ENCODE measurements at places on chromosomes 2 and 18.

DNA sequence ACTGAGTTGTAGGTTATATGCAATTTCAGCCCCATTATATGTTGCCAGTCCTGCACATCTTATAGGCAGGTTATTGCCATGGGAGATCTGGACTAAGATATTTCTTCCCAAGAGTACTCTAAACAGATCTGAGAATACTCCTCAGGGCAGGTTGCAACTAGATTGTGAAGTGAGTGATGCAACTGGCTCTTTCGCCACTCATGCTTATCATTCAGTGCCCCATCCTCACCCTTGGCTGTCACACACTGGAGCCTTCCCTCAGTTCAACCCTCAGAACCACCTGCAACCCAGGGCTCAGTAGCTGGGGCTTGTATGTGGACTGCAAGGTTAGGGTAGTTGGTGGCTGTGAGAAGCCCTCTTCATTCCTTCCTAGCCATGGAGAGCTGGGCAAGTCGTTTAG, 14.1 kb downstream of the MERTK start:
- no peak for DNase-seq

GRCh38 chr18:69257861-69258458, 142.7 kb upstream of the DOK6 start:
- no peak for DNase-seq

GRCh38 chr2:218077464-218078216, 8.6 kb downstream of the RUFY4 start:
- no peak for DNase-seq

DNA sequence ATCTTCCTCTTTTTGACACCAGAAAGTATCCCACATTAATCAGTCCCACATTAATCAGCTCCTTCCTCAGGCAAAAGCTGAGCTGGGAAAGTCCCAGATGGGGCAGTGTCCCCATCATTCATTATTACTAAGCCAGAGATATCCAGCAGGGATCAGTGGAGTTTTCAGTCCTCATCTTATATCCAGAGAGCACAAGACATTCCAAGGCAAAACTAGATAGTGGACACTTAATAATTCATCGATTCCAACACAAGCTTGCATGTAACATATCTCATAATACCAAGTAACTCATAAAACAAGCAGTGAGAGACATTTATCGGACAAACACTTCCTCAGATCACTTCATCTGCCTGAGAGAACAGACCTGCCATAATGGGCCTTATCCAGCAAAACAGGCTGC, 53.1 kb downstream of the MCFD2 start:
- no peak for DNase-seq

DNA sequence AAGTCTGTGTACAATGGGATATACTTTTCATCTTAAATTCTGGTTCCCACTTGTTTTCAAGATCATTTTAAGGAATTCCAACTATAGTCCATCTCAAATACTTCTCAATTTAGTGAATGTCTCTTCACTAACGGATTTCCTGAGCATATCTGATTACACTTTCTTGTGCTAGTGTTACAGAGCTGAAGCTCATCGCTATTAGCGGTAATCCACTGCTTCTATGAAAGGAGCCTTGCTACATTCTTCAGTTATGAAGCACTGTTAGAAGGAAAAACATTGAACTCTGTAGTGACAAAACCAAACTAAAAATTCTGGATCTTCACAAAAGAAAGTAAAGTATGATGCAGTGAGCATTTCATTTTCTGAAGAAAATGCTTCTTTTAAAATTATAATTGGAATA, 72.0 kb downstream of the AGPS start:
- no peak for DNase-seq

- no peak for DNase-seq
Measured at GRCh38 chr18:59446012-59446411, 86.9 kb upstream of the LMAN1 start.

DNA sequence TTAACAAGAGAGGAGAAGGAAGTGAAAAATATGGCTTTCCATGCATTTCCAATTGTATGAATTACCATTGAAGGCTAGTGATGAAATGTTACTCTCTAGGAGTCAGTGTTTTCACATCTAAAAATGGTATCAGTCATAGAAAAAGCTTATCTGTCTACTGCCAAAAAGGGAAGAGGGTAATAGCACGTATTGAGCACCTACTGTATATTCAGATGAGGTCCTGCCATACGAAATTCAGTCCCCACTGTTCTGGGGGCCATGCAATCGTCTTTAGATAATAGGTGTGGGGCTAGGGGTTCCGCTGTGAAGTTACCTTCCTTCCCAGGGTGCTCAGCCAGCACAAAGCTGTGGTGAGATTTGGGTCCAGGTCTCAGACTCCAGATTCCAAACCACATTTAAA, 14.2 kb upstream of the GRHL1 start:
- DNase-seq: no peak

DNA sequence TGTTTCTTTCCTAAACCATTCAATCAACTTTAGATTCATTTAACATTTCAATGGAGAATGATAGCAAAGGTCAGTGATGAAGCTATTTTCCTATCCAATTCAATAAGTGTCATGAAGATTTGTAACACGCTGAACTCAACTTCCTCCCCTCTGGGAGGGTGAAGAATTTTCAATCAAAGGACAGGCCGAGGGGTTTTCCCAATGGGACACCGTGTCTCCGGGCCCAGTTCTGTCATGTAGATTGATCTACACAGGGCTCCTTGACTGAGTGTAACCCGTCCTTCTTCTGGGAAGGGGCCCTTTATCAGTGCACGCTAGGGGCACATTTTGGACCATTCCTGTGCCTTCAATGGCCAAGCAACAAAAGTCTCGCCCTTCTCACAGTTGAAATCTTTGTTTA, 90.1 kb downstream of the KCNE4 start:
- no peak for DNase-seq

DNA sequence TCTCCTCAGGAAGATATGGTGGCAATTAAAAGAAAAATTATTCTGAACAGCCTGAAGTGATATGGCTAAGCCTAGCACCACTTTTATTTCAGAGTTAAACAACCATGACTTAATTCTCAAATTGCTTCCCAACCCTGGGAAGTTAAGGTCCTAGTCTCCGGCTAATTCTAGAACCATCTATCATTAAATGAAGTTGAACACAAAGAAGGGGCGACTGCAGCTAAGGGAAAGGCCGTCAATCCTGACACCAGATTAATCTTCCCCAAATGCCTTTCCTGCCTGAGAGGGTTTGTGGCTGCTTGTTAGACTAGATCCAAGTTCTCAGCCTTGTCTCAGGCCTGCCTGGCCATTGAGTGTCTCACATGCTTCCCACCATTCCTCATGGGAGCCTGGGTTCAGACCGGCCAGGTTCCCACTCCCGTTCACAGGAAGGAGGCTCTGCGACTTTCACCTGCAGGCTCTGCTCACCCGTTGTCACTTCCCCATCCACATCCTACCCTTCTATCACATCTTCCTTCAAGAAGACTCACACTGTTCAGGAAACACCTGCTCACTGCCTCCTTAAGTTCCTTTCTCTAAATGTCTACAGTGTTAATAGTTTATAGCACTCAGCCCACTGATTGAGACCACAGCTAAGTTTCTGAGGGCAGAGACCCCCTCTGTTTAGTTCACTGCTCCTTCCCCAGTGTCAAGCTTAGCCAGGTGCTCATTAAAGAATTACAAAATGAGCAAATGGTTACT, 282.9 kb upstream of the REV1 start:
- no peak for DNase-seq

GRCh38 chr18:75527848-75528685, 100.6 kb upstream of the SMIM21 start:
- DNase-seq: no peak

DNA sequence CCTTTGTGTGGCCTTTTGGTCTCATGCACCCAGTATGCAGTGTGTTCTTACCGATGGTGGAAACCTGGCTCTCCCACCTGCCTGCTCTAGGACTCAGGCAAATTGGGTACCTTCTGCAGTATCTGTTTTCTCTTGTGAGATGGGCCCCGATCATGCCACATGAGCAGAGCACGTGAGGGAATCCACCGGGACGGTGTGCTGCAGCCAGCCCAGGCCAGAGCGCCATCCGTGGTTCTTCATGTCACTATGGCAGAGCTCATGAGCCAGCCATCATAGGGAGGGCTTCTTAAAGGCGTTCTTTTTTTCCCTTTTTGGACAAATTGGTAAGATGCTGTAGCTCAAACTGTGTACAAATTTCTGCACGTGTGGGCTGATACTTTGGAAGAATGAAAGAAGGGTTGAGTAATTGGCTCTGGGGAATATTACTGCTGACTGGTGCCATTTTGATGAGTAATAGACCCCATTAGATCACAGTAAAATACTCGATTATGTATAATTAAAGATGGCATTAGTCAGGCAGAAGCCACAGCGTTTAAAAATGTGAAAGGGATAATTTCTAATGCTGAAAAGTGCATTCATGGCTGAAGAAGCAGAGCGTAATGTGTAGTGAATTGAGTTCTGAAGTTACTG, 19.2 kb downstream of the SH3RF3 start:
- no peak for DNase-seq

GRCh38 chr2:217291259-217291658, 431.4 kb upstream of the TNP1 start:
- peak; percentile 35 for DNase-seq

DNA sequence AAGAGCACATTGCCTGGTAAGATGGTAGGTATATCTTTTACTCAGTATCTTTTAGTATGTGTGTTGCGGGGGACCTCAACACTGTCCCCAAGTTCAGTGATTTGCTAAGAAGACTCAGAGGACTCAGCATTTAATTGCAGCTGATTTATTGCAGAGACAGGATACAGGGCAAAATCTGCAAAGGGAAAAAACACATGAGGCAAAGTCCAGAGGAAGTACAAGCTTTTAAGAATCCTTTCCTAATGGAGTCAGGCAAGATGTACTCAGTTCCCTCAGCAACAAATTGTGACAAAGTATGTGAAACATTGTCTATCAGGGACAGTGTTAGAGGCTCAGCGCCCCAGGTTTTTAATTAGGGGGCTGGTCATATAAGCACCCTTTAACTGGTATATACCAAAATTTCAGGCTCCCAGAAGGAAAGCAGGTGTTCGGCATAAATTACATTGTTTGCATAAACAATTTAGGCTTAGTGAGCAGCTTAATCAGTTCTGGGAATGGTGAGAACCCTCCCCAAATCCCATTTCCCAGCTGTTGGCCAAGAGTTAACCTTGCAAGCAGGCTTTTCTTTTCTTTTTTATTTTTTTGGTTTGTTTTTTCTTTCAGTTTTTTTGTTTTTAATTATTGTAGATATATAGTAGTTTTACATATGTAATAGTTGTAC, 41.7 kb downstream of the RAB3GAP1 start:
- no peak for DNase-seq

GRCh38 chr2:231344851-231345250, 50.7 kb upstream of the B3GNT7 start:
- no peak for DNase-seq

- DNase-seq: no peak
Measured at GRCh38 chr2:223123855-223124610, 72.0 kb downstream of the KCNE4 start.

DNA sequence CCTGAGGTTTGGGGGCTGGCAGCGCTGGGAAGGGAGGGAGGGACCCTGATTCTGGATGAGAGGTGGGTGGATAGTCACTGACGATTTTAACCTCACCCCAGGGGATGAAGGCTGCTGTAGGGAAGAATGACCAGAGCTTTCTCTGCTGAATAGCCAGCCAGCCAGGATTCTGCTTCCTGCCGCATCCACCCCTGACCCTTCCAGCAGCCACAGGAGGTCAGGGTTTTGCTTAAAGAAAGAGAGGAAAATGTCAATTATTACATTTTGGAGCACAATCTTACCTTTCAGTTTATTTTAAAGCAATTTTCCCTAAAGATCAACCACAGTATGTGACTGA, 217.7 kb downstream of the GBX2 start:
- no peak for DNase-seq

- DNase-seq: no peak
Measured at GRCh38 chr2:123116595-123116994, 908.5 kb upstream of the CNTNAP5 start.

DNA sequence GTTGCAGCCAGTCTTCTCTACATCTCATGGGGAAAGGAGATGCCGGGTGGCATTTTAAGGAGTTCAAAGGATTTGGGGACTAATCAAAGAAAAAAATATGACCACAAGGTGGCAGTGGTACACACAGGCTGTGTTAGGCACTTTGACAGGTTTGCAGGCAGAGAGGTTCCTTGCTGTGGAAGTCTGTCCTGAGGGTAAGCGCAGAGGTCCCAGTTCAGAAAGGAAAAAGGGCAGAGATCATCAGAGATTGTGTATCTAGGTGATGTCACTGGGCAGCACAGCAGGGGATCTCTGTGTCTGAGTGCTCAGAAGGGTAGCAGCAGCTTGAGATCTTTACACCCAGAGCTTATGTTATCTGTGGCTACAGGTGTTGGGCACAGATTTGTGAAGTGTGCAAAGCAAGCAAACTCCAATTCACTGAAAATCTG, 231.4 kb downstream of the LRRTM1 start:
- DNase-seq: peak; percentile 61

GRCh38 chr2:47389692-47390091, 13.3 kb upstream of the MSH2 start:
- no peak for DNase-seq

- DNase-seq: no peak
Measured at GRCh38 chr18:63301434-63301833, 18.1 kb downstream of the BCL2 start.

- DNase-seq: no peak
Measured at GRCh38 chr2:109253217-109253616, 124.2 kb downstream of the SH3RF3 start.

DNA sequence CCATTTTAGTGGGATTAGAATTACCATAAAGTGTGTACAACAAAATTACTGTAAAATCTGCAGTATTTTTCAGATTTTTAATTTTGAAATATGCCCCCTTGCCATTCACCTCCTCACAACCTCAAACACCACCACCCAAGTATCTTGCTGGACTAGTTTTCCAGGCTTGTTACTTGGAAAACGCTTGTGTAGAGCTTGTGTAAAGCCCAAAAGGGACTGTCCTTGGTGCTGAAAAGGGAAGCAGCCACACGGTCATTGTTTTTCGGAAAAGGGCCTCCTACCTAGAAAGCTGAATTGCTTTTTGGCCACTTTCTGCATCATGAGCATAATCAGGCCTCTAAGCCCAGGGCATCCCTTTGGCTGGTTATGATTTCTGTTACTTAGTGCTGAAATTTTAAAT, 563.4 kb downstream of the LRRTM4 start:
- peak; percentile 30 for DNase-seq

GRCh38 chr18:8608795-8609658, at the start of gene RAB12:
Gene RAB12, plus strand, starts transcription at chr18:8609437. Its CDS starts 3 bp downstream, at chr18:8609440.
- DNase-seq: peak; percentile 98

- DNase-seq: peak; percentile 88
Measured at GRCh38 chr2:174395284-174395968, at the start of gene SCRN3. Gene SCRN3, plus strand, starts transcription at chr2:174395730. Its CDS starts 2,554 bp downstream, at chr2:174398284.

- peak; percentile 13 for DNase-seq
Measured at GRCh38 chr18:32072321-32072720, 19.4 kb upstream of the RNF138 start.

GRCh38 chr2:191878548-191879279, 31.8 kb upstream of the CAVIN2 start:
- DNase-seq: peak; percentile 50

GRCh38 chr2:75221862-75222261, 22.5 kb upstream of the TACR1 start:
- no peak for DNase-seq

All from urothelium cell line (cell line).